ENCODE measurements at places on chromosomes 4 and X.

GRCh38 chrX:3697220-3697684 lies 16.2 kb downstream of the PRKX start:
- DNase-seq: no peak

- no peak for DNase-seq
Measured at GRCh38 chr4:6892190-6892908, 17.3 kb upstream of the TBC1D14 start.

GRCh38 chr4:71243091-71243833 lies 95.6 kb upstream of the SLC4A4 start:
- no peak for DNase-seq

DNA sequence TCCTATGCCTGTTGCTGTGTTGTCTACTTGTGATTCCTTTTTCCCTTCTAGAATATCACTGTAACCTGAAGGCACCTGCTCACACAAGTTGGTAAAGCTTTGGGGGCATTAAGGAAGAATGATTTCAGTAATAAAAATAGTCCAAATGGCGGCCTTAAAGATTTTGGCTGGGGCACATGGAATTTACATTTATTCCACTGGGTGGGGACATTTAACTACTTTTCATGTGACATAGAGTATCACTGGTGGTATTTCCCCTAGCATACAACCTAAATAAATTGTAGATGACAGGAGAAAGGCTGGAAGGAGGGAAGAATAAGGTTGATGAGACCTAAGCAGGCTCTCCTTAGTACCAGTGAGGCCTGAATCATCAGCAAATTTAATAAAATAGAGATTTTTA lies 121.8 kb upstream of the EDA2R start:
- no peak for DNase-seq

GRCh38 chrX:94053575-94053974 lies 379.6 kb downstream of the FAM133A start:
- no peak for DNase-seq

DNA sequence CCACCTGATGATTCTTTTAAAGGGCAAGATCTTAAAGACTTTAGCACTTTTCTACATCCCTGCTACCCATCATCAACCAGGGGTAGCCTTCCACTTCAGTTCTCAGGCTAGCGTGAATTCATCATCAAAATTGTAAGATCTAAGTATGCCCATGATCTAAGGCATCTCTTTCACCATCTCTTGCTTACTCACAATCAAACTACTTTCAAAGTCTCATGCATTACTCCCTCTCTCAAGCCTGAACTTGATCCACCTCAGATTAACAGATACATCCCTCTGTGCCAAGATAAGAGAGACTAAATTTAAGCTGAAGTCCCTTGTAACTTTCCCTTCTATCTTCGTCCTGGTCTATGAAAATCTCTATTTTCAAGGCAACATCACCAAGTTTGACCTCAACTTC lies 62.8 kb downstream of the DHX15 start:
- DNase-seq: no peak

DNA sequence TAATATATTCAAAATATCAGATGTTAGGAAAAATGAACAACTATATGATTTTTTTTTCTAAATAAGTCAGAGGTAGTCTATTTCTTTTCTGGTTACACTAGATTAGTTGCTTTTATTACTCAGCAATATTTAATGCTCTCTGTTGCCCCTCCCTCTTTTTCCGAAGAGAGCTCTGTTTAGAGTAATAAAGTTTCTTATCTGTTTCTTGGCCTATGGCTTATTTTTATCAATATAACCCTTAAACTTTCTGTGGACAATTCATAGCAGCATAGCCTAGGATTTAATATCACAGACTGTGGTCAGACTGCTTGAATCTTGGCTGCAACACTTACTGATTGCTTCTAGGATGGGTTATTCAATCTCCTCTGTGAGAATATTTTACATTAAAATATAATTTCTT lies 2315.4 kb upstream of the AGA start:
- no peak for DNase-seq

- no peak for DNase-seq
Measured at GRCh38 chrX:41045960-41046567, 39.2 kb upstream of the USP9X start.

DNA sequence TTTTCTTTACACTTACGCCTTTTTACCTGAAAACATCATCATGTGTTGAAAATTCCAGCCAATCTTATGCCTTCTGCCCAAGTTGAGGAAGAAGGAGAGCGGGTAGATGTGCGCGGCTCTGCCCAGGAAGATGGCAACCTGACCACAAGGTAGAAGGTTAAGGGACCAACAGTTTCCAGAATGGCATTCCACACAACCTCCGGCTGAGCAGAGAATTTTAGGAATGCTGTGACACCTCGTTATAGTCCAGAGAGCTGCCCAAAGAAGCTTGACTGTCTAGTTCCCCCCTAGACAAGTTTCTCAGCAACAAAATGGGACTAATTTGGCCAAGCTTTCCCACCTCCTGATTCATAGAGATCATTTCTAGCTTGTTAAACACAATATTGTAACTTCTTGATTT lies 75.1 kb downstream of the CHST7 start:
- DNase-seq: no peak

- DNase-seq: no peak
Measured at GRCh38 chr4:181908168-181908567, 335.0 kb upstream of the TENM3 start.

DNA sequence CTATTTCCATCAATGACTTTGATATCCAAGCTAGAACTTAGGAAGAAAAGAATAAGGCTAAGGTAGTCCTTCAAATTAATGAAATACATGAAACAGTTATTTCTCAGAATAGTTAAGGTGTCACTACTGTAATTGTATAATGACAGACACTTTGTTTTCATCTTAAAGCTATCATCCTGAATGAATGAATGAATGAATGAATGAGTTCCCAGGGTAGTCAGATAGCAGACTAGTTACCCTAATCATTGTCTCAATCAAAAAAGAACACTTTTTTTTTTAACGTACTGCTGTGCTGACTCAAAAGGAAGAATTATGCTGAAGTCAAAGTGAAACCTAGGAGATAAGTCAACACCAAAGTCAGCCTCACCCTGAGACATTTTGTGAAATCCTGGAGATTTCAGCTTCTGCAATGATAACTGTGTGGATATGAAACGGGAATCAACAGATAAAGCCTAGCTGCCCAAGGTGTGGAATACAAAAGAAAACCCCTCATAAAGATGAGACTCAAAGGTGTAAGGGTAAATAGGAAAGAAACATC lies 68.3 kb upstream of the CNKSR2 start:
- no peak for DNase-seq

GRCh38 chr4:86159216-86159615 lies 200.6 kb downstream of the MAPK10 start:
- no peak for DNase-seq

GRCh38 chr4:158993891-158994290 lies 109.0 kb upstream of the RAPGEF2 start:
- DNase-seq: no peak

DNA sequence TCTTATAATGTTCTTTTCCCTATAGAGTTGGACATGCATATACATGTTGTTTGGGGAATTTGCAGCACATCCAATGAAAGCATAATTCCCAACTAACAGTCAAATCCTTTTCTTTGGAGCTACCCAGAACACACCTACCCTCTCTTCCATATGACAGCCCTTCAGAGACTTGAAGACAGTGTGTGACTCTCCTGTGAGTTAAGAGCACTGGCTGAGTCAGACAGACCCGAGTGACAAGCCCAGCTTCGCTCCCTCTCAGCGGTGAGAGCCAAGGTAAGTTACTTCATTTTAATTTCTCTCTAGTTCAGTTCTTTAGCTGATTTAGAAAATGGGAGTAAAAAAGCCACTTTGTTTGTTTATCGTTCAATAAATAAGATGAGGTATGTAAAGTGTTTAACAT lies 86.3 kb downstream of the RTL9 start:
- no peak for DNase-seq

DNA sequence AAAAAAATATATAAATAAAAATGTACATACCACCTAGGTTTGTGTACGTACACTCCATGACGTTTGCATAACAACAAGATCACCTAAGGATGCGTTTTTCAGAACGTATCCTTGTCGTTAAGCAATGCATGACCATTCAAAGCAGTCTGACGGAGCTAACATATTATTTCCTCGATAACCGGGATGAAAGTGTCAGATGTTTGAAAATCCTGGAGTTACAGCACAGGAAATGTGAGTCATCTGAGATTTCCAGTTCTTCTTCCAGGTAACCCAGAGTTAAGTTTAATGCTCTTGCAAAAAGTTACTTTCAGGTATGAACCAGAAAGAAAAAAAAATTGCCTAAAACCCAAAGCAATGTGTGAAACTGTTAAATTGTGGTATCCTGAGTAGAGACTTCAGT lies 107.9 kb downstream of the LDB2 start:
- DNase-seq: no peak

- no peak for DNase-seq
Measured at GRCh38 chr4:99712099-99712498, 54.5 kb upstream of the C4orf54 start.

DNA sequence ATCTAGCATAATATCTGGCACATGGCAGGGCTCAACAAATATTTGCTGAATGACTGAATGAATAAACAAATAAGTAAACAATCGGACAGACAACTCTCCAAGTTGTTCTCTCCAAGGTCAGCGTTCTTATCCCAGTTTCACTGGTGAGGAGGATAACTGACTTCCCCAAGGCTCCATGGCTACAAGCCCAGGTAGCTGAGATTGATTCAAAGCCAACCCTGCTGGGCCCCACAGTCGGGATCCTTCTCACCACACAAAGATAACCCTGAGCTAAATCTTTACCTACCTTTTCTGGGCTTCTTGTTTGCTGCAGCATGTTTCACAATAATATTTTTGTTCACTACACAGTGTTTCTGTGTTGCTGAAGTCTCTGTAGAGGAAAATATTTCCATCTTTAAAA lies 54.9 kb downstream of the USP46 start:
- DNase-seq: no peak

DNA sequence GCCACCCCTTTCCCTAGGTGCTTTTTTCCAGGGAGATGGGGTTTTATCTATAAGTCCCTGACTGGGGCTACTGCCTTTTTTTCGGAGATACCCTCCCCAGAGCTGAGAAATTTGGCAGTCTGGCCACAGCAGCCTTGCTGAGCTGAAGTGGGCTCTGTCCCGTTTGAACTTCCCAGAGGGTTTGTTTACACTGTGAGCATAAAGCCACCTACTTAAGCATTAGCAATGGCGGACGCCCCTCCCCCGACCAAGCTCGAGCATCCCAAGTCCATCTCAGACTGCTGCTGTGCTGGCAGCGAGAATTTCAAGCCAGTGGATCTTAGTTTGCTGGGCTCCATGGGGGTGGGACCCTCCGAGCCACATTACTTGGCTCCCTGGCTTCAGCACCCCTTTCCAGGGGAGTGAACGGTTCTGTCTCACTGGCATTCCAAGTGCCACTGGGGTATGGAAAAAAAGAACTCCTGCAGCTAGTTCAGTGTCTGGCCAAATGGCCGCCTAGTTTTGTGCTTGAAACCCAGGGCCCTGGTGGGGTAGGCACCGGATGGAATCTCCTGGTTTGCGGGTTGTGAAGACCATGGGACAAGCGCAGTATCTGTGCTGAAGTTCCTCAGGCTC lies 456.4 kb upstream of the HTR2C start:
- no peak for DNase-seq

GRCh38 chr4:93334003-93334402 lies 494.6 kb upstream of the ATOH1 start:
- peak; percentile 4 for DNase-seq

DNA sequence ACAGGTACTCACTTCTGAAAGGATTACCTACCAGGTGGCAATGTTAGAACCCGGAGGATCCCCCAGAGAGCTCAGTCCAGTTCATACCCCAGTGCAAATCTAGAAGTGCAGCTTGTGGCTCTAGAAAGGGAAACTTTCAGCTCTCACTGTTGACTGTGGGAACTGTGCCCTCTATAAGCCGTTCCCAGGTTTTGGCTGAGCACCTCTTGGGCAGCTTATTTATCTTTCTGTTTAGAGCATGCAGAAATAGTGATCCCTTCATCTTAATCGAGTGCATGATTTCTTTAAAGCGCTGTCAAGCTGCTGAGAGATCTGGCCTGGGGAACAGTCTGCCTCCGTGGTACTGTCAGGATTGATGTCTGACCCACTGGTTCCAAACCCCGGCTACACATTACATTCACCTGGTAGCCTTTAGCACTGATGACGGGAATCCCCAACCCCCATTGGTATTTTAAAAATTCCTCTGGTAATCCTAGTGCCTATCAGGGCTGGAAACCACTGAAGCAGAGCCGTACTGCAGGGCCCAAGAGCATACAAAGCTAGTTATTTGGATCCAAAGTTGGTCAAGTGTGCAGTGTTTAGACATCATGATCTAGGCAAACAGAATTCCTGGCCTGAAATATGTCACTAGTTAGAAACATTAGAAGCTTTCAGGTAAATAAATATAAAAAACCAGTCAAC lies 103.2 kb downstream of the KLHL8 start:
- no peak for DNase-seq

- no peak for DNase-seq
Measured at GRCh38 chrX:108439961-108440696, 491 bp downstream of the COL4A5 start.

- DNase-seq: no peak
Measured at GRCh38 chr4:54941994-54942552, 183.3 kb downstream of the KDR start.

DNA sequence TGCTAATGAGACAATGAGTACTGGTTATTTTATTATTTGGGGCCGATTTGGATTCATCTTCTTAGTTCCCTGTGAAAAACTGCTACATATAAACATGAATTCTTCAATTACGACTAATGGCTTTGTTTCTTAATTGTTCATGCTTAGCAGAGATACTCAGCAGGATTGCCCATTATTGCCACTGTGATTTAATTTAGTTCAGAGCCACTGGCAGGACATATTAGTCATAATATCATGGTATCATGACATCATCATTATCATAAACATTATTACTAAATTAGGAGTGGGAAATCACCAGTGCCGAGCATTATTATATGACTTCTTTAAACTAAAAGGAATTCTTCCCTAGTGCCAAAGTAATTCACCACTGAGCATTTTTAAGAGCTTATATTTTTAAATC lies 201.4 kb downstream of the SPOCK3 start:
- no peak for DNase-seq

DNA sequence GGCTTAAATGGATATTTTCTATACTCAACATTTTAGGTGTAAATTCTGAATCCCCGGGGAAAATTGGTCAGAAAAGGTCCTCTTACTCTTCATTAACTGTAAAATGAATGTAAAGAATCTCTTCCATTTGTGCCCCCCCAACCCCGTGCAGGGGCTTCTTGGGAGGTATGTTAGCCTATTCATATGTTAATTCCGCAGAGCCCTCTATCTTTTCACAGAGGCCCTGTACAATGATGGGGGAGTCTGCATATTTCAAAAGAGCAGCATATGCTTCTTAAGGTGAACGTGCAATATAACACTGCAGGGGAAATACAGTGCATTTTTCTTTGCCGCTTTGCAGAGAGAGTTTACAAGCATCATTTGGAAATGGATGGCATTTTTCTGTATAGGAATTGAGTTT lies 88.5 kb upstream of the CXorf66 start:
- no peak for DNase-seq

DNA sequence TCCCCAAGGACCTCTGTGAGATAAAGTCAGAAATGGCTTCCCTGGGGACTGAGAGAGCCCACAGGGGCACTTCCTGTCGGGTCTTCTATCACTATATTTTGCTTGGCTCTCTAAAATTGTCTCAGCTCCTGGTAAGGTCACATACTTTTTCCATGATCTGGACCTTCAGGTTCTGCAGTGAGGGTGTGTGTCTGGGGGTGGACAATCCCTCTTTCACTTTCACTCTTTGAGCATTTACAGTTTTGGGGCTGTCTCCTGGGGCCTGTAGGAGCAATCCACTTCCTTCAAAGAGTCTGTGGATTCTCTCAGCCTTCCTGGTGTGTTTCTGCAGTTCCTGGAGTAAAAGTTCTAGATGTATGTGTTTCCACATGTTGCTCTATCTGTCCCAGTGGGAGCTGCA lies 335.7 kb downstream of the FSTL5 start:
- no peak for DNase-seq

GRCh38 chr4:166301266-166301665 lies 428.2 kb downstream of the TLL1 start:
- DNase-seq: no peak
